ENCODE measurements at places on chromosomes 7 and 10.

- no peak for ATAC-seq
These were observed 564 bp downstream of the PDSS1 start for GRCh38 chr10:26697922-26698608.

- no peak for ATAC-seq
These were observed 831 bp downstream of the CCDC7 start for GRCh38 chr10:32446536-32447406.

DNA sequence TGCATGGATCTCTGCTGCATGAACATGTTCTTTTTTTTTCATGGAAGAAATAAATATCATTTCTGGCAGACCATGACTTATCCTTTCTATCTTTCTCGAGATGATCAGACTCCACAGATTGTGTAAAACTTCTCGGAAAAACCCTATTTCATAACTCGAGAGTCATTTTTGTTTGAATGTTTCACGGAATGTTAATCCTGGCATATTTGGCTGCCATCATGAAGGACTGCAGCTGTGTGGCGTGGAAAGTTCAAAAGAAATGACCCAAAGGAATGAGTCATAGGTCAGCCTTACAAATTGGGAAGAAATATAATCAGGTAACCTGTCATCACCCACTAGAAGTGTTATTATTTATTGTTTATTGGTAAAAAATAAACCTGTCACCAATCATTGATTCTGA lies 566.8 kb downstream of the SDK1 start:
- no peak for ATAC-seq

DNA sequence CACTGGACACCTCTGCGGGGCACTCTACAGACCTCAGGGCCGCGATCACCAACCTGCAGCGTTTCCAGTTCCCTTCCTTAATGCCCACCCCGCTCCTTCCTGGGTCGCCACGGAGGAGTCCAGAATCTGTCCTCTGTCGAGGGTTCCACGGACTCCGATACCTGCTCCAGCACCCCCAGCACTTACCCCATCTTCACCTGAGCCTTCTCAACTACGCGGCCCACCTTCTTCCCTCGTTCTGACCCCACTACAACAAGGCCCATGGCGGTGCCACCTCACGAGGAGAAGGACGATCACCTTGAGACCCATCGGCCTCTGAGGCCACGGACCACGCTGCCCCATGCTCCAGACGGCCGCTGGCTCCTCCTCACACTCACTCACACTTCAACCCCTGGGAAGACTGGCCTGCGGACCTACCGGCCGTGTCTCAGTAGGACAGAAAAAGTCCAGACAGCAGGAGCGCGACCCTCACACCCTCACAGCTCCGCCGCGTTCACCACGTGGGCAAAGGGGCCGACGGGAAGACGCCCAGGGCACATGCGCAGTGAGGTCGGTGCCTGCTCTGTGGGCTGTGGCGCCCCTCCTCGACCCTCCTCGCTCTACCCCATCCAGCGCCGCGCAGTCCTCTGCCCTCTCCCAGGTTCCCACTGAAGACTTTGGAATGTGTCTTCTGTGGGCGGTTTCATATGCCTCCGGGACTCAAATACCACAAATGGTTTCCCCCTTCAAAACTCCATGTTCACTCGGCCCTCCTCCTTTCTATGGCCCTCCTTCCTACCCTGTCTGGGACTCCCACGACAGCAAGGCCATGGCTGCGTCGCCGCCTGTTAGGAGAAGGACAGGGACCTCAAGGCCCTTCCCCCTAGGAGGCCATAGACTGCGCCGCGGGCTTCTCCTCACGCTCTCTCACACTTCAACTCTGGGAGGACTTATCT lies 193.9 kb upstream of the PHF14 start:
- ATAC-seq = no peak

- ATAC-seq = no peak
These were observed 55.4 kb downstream of the CALD1 start for GRCh38 chr7:134834689-134835462.

DNA sequence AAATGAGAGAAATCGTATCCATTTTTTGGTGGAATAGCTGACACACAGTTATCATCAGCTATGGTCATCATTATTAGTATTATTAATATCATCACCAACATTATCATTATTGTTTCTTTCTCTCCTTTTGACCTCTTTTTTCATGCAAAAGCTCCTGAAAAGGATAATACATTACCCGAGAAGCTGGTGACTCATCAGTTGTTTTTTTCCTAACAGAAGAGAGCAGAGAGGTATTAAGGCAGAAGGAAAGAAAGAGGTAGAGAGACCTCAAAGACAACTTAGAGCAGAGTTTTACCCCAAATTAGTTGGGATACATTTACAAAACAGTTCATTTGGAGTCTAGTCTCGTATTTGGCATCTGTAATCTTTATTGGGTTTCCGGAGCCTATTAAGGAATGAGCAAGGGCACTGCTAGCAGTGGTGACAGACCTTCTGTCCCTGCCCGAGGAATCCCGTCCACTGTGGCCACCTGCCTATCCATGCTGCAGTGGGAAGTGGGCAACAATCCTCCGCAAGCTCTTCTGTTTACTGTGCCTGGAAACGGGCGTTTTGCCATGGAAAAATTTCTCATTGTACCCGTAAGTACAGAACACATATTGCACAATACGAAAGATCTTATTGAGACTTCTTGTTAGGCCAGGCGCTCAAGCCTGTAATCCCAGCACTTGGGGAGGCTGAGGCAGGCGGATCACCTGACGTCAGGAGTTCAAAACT lies 170.0 kb upstream of the MKLN1 start:
- ATAC-seq = no peak
